ENCODE measurements at places on chromosomes 1 and 21.

- no peak for DNase-seq
Measured at GRCh38 chr1:83673312-83673711, 325.6 kb downstream of the TTLL7 start.

DNA sequence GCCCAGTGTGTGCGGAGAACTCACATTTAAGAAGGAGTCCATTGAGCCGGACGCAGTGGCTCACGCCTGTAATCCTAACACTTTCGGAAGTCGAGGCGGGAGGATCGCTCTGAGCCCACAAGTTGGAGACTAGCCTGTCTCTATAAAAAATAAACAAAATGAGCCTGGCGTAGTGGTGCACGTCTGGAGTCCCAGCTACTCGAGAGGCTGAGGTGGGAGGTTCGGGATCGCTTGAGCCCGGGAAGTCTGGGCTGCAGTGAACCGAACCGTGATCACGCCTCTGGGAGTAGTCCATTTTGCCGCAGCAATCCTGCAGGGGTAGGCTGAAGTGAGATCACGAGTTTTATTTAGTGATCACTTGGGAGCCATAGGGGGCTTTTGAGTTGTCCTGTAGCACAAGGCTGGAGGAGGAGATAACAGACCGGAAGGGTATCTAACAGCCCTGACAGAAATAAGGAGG, 497 bp upstream of the FUCA1 start:
- DNase-seq: no peak

DNA sequence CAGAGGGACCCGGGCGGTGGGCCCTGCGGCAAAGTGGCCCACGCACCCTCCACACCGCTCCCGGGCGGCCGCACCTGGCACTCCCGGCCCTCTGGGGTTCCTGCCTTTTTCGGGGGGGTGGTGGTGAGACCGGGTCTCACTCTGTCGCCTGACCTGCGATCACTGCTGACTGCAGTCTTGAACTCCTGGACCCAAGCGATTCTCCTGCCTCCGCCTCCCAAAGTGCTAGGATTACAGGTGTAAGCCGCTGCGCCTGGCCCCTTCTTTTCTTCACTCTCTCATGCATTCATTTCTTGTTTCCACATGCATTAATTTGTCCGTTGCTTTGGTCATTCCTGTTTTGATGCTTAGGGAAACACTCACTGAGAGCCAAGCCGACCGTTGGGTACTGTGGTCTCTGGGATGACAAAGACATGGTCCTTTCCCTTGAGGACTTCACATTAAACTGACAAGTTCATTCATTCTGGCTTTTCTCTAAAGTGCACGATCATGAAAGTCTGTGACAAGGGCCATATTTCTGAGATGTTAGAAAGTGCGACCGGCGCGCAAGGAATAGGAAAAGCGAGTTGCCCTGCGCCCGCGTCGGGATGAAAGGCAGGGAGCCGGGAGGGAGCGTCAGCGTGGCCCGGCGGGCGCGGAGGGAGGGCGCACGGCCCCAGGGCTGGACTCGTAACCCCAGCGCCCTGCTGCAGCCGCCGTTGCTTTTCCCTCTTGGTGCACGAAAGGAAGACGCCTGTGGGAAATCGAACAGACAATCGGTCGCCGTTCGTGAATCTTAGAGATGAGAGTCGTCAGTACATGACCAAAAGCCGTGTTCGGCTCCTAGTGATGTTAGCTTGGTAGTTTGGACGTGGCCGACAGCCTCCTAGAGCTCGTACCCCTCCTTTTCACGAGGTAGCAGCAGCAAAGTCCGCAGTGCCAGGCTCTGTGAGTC, 1.0 kb upstream of the MCOLN2 start:
- no peak for DNase-seq

- no peak for DNase-seq
Measured at GRCh38 chr1:87284456-87285240, 44.0 kb upstream of the LMO4 start.

DNA sequence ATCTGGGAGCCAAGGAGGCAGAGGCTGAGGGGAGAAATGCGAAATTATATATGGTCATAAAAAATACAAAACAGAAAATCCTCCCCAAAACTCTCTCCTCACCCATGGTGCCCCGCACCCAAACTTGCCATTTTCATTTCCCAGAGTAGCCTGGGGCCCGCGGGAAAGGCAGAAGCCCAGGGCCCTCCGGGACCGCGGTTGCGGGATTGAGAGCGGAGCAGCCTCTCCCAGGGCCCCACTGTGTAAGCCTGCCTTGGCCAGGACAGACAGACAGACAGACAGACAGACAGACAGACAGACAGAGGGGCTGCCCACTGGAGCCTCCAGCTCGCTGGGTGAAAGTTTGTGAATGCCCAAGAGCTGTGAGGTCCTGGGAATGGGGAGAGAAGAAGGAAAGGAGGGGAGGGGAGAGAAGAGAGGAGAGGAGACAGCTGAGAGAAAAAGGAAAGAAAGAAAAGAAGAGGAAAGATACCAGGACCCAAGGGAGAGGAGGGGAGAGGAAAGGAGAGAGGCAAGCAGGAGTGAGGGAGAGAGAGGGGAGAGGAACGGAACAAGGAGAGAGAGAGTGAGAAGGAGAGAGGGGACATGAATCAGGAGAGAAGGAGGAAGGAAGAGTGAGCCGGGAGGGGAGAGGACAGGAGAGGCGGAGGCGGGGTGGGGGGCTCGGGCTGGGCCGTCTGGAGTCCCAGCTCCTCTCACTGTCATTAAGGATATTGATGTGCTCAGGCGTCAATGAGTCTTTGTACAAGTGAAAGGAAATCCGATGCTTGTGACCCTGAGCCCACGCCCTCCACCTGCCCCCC, 69.3 kb upstream of the CASZ1 start:
- no peak for DNase-seq

- DNase-seq: no peak
Measured at GRCh38 chr1:196684476-196684875, 32.6 kb downstream of the CFH start.

DNA sequence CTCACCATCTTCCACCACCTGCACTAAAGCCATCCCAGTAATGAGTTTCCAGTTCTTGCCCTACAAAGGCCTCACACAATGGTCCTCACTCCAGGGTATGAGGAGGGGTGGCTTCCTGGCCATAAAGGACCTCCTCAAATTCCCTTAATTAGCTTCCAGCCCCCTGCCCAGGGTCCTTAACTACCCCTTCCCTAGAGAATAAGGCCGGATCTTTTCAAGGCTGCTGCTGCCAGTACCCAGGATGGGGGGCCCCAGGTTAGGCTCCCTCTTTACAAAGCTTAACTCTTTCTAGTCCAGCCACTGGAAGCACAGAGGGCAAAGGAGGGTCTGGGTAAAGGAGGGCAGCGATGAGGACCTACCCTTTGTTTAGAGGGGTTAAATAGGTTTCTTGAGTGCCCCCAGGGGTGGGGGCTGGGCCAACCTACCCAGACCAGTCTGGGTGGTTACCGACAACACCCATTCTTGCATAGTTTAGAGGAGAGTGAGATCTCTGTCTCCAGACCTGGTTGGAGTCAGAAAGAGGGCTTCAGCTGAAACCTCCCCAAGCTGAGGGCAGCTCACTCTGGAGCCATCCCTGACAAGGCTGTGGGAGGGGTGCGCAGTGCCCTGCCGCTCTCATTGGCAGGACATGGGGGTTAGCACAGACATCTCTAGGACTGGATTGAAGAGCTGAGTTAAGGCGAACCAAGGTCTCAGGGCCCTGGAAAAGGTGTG, 7.1 kb downstream of the BLACAT1 start:
- DNase-seq: no peak
